COR-L47 (cell line): ENCODE measurements at places on chromosomes 1 and 21.

- no peak for DNase-seq
Observed at GRCh38 chr1:29599071-29599470, 362.7 kb downstream of the PTPRU start.

- no peak for DNase-seq
Observed at GRCh38 chr1:94456736-94457135, 38.5 kb downstream of the ABCD3 start.

GRCh38 chr1:171683870-171684269, 31.4 kb upstream of the MYOC start:
- no peak for DNase-seq

GRCh38 chr1:14396100-14396499, 202.4 kb upstream of the KAZN start:
- DNase-seq: no peak

DNA sequence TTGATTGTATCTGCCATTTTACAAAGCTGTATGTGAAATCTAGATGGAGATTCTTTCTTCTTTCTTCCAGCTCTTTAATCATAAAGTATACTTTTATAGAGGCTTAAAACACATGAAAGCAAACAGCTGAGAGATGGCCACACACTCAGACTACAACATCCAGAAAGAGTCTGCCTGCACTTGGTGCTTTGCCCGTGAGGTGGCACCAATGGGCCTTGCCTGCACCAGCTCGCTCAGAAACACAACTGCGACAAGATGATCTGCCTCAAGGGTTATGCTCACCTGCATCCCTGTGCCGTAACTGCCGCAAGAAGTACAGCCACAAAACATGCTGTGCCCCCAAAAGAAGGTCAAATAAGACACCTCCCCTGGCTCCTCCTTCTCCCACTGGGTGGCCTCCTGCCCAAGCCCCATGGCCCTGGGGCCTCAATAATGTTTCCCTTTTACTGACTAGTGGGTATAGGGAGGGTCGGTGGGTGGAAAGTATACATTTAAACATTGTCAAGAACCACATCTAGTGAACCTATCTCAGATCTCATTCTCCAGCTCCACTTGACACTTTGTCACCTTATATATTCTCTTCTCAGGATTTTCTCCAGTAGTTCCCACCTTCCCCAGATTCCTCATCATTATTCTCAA, 66.7 kb upstream of the ANGPTL3 start:
- no peak for DNase-seq

DNA sequence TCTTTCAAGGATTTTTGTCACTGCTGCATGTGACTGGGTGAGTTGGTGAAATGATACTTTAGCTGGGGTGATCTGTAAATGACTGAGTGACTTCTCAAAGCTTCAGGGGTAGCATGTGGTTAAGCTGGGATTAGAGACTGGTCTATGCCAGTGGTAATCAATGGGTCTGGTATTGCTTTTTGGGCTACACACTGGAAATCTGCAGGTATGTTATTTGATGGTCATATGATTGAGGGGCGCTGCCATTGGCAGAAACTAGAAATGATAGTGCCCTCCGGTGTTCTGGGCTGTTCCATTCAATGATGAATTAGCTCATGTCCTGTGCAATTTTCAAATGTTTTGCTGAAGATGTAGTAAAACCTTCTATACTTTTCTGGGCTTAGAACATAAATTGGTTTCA, 39.7 kb upstream of the DNAJC6 start:
- no peak for DNase-seq

GRCh38 chr1:153346077-153346723, 2.4 kb downstream of the PGLYRP4 start:
- no peak for DNase-seq

DNA sequence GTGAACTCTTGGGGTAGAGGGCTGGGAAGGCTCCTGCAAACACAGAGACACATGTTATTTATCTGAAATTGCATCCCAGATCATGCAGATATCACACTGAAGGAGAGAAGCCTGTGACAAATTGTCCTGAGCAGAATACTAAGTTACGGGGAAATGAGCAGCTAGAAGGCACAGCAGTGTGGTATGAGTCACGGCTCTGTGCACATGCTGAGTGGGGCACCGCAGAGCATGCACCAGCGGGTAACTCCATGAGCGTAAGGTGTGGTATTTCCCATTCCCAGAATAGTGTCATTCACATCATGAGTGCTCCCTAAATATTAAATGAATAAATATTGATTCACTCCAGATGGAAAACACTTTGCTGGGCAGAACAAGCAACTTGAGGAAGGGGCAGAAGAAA, 21.3 kb upstream of the FCRL2 start:
- DNase-seq: no peak

DNA sequence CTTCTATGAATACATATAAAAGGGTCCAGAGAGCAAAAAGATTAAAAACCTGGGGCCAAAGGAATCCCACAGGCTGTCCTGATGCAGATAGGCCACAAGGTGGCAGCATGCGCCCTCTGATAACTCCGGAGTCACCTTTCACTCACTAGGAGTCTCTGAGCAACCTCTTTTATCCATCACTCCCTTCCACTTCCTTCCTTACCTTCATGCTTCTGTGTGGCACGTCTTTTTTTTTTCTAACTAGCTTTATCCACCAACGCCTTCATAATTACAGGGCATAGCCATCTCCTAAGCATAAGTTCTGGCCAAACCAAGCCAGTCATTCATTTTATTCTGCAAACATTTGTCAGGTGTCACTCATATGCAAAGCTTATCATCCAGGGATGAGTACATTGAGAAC, 3.9 kb upstream of the PGLYRP4 start:
- DNase-seq: peak; percentile 73

GRCh38 chr1:66415866-66416265, 118.1 kb upstream of the SGIP1 start:
- no peak for DNase-seq

DNA sequence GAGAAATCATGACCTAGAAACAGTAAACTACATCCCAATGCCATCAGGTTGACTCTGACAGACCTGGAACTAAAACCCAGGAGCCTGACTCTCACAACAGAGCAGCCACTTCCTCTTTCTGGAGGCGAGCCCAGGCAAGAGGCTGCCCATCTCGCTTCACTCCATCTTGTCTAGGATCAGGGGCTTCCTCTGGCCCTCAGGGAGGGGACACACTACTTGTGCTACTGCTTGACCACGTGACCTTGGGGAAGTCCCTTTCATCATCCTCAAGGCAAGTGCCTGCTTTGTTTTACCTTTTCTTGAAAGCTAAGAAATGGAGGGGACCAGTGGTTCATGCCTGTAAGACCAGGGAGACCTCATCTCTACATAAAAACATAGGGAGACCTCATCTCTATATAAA, 2.6 kb upstream of the TENT5B start:
- no peak for DNase-seq

GRCh38 chr21:42929969-42930368, 4.5 kb upstream of the ERVH48-1 start:
- DNase-seq: no peak

DNA sequence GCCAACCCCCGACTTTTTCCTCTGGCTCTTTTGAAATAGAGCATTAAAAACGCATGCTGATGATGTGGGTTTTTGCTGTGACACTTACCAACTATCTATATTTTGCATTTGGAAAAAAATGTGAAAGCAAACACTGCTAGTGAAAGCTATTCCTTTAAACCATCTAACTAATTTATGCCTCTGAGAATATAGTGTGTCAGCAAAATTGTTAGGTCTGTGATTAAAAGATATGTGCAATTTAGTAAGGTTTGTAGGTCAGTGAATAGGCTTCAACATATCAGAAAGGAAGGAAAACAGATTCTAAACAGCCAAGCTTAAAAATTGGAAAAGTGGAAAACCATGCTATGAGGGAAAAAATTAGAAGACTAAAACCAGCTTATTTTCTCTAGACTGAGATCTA, 1929.3 kb downstream of the NCAM2 start:
- DNase-seq: no peak

GRCh38 chr1:9881838-9882249, 28.2 kb downstream of the CTNNBIP1 start:
- no peak for DNase-seq

DNA sequence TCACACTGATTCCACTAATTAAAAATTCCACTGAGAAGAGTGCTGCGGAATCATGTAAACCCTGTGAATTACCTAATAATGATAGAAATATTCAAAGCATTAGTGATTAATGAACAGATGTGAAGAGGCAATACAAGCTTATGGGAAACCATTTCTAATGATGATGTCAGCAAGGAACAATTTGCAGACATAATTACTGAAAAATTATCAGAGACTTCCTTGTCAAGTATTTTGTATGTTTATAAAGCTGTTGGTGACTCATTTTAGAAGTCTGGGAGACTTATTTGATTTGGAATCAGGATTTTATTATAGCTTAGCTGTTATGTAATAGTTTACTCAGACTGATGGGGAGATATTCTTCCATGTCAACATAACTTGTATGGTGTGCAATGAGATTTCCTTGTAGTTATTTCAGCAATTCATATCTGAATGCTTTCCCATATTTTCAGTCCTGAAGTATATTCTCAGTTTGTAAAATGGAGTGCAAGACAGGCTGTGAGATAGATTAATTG, 135.5 kb downstream of the TGFB2 start:
- no peak for DNase-seq

DNA sequence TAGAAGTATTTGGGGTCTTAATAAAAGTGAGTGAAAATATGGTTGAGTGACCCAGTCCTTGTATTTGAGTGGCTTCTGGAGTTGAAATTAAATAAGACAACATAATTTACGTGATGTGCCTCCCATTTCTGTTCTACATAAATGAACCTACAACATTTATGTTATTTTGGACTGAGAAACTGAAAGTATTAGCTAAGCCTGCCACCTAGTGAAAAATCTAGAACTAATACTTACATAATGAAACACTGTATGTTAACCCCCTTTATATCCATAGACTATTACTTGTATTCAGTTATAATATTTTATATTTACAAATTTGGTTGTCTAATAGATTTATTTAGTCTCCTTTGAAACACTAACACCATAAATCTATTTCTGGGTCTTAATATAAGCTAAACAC, 298.9 kb downstream of the KCNT2 start:
- peak; percentile 15 for DNase-seq

DNA sequence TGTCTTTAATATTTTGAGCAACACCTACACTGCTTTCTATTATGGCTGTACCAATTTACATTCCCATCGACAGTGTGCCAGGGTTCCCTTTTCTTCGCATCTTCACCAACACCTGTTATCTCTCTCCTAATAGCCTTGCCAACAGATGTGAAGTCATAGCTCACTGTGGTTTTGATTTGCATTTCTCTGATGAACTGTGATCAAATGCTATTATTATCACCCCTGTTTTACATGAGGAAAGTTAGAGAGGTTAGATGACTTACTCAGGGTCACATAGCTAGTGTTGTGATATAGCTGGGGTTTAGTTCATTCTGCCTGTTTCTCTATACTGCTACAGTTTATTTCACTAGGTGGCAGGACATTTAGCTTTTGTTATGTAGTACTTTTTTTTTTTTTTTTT, 204.1 kb downstream of the FMN2 start:
- DNase-seq: no peak

DNA sequence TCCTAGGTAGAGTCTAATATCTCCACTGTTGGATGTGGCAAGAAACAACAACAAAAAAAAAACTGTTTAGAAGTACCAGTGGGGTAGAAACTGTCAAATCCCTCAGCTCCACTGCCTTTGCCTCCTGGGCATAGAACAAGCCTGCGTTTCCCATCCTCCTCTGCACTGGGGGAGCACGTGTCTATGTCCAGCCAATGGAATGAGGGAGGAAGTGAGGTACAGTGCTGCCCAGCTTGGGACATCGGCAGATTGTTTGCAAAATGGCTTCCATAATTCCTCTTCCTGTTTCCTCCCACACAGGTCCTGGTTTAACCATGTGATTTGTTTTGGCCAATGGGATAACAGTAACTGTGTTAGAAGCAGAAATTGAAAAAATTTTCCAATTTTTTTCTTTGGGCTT, 39.1 kb downstream of the PSMG1 start:
- DNase-seq: no peak
